ENCODE measurements at places on chromosomes 6 and 20.
A peak's percentile ranks its signal among the peaks of the same experiment; 100 is the strongest.

DNA sequence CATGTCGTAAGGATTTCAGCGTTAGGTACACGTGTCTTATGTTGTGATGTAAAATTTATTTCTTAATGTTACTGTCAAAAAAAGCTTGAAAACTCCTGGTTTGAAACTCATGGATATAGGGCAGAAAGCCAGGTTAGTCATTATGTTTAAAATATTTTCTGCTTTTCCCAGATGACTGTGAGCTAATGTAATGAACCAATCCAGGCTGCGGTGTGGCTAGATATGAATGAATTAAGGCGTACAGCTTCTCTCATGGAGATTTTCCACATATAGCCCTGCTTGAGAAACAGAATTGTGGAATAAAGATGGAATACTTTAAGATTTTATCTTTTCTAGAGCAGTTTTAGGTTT is 80.3 kb upstream of the STMND1 start:
- DNase-seq = no peak

DNA sequence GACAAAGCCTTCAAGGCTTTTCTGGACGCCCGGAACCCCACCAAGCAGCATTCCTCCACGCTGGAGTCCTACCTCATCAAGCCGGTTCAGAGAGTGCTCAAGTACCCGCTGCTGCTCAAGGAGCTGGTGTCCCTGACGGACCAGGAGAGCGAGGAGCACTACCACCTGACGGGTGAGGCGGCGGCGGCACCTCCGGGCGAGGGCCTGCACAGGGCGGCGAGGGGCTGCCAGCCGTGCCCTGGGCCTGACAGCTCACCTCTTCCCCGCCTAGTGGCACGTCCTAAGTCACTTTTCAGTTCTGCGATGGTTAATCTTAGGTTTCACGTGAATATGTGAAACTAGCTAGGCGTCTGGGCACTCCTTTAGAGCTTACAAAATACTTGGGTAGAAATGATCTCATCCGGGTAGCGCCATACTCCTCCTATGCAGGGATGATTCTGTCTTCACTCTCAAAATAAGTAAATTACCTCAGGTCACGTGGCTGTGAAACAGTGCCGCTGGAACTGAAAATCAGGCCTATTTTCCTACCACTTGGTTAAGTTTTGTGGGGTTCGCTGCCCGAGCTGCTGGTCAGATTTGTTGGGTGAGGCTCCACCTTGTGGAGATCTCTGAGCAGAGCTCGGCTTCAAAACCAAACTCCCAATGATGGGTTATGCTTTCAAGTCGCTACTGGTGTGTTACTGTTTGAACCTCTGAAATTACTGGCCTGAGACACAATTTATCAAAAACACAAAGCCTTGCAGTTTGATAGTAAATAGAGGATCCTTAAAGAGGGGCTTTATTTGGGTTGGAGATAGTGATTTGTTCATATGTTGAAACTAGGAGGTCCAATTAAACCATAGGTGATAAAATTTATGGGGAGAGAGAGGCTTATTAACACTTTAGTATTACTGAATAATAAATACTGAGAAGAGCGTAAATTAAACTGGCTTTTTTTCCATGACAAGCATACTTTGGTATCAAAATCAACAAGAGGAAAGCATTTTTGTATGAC is 15.5 kb upstream of the CLDN20 start:
- no peak for DNase-seq

- DNase-seq = peak; percentile 30
Measured at GRCh38 chr20:57628047-57628961, 8.1 kb upstream of the ZBP1 start.

DNA sequence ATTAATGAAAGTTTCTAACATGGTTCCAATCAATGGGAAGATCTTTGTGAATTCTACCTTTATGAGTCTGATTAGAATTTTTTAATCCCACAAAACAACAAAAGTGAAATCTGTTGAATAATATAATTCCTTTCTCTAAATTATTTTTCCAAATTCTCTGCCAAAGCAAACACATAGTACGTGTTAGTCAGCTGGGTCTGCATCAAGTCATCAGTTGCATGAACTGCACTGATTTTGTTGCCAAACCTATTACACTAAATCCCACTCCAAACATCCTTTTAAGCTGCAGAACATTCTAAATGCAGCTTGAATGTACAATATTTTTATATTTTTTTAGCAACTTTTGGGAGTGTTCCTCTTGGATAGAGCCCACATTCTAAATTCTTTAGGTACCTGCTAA is 199.0 kb upstream of the HSF2 start:
- DNase-seq = no peak

DNA sequence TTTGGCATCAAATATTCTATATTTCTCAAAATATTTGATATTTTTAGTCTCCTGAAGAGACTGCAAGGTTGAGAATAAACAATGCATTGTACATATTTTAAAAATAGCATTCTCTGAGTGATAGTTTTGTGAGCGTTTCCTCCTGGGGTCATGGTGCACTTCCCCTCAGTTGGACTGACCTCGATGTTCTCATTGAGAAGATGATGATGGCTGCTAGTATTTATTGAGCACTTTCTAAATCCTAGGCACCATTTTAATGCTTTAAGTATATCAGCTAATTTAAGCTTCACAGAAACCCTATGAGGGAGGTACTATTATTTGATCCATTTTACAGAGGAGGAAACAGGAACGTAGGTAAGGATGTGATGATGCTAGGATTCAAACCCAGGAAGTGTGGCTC is 18.2 kb downstream of the DSE start:
- DNase-seq = no peak

- DNase-seq = no peak
Measured at GRCh38 chr6:139119552-139119951, 15.3 kb upstream of the HECA start.

DNA sequence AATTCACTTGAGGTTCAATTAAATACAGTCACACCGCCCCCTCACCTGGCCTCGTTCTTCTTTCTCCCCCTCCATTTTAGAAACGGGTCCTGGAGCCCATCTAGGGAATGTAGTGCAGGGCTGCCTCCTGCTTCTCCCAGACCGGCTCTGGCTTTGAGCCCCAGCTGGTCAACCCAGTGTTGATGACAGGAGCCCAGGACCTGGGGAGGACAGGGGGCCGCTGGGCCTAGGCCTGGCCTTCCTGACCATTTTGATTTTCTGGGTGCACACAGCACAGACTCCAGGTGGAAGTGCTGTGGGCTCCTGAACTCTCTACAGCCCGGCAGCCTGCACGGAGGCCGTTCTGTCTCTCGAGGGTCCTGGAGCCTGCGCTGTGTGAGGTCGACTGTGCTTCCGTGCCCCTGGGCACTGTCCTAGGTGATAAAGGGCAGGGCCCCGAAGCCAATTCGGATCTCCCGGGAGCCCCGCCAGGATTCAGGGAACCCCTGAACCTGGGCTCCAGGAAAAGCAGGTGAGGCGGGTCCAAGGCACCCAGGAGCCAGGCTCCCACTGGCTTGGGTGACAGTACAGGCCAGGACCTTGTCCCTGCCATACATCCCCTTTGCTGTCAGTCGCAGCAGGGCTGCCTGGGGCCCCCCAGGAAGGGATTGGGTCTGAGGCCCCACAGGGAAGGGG is 23.3 kb downstream of the NPEPL1 start:
- no peak for DNase-seq

DNA sequence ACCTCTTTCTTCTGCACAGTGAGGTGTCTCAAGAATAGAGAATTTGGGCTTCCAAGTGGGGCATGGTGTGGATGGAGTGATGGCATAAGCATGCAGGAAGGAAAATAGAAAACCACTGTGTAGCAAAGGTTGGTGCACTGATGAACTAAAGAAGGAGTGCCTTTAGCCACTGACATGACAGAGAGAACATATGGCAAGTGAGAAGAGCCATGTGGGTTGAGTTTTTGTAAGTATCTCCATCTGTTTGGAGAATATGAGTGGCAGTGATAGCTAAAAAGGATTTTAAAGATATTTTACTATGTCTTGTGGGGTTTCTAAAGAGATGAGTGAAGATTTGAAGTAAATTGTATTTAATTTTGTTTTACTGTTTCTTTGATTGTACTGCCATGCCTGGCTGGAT is 160.5 kb upstream of the GRIK2 start:
- no peak for DNase-seq

GRCh38 chr6:122501475-122501874 is 29.9 kb upstream of the SERINC1 start:
- DNase-seq = no peak

GRCh38 chr6:6656287-6656686 is 67.8 kb downstream of the LY86 start:
- DNase-seq = no peak

DNA sequence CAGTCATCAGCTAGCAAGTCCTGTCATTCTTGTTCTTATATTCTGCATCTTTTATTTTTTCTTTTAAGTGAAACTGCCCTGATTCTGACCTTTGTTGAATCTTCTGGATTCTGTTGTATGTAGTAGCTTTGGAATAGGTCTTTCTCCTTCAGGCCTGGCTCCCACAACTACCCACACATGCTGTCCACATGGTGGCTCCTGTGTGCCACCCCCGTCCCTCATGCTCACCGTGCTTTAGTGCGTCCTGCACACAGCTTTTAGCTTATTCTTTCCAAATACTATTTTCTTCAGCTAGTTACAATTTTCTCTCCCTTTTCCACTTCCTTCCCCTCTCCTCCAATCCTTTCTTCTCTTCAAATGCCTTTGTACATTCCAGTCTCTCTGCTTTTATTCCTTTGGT is 61.8 kb downstream of the CTNNBL1 start:
- no peak for DNase-seq

DNA sequence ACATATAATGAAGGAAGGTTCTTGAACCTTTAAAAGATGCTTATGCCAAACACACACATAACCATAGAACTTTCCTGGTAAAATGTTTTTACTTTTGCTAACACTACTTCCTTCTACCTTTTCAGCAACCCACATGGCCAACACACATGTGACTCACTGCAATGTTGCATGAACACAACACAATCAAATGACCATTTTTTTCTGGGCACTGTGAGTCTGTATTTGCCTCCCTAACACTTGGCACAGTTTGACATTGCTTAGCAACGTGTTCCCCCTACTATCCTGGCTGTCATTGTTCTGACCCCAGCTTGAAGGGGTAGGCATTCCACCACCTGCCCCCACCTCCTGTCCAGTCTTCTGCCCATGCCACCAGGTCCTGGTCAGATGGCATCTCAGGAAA is 204.8 kb upstream of the PRND start:
- no peak for DNase-seq

DNA sequence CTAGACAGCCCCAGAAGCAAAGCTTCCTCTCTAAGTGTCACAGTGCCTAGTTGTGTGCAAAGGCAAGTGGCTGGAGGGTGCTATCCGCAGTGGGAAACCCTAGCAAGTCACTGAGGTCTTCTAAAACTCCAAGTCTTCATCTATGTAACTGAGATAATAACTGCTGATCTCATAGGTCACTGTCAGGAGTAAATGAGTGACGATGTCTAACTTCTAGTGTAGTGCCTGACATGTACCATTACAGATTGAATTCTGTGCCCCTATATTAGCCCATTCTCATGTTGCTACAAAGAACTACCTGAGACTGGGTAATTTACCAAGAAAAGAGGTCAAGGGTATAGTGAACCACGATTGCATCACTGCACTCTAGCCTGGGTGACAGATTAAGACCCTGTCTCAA is 253.5 kb upstream of the JARID2 start:
- DNase-seq = no peak

DNA sequence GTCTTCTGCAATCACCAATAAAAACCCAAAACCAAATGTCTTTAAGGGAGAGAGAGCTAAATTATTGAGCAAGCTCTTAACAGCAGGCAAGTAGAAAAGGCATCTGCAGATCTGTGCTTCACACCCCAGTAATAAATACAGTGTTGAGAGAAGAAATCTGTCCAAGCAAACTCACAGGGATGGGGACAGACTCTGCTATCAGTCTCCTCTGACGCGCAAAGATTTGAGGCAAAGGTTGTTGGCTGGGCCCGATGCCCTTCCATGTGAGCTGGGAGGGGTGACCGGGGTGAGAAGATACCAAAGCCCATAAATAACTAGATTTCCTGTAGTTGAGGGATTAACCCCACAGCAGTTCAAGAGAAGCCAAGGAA is 315.2 kb upstream of the SOX4 start:
- DNase-seq = no peak

- DNase-seq = no peak
Measured at GRCh38 chr6:132020138-132020581, 69.0 kb upstream of the CCN2 start.

DNA sequence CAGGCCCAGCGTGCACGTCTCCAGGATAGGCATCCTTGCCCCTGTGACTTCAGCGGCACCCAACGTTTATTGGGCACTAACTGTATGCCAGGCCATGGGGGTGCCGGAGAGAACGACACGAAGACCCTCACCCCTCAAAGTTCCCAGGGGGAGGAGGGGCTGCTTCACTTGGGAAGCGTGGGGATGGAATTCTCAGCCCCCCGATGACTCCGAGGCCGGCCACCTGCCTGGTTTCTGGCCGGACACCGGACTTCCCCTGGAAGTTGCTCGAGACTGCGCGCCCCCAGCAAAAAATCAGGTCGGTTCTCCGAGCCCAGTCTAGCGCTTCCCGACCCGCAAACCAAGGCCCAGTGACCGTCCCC is 275 bp upstream of the MAVS start:
- no peak for DNase-seq

DNA sequence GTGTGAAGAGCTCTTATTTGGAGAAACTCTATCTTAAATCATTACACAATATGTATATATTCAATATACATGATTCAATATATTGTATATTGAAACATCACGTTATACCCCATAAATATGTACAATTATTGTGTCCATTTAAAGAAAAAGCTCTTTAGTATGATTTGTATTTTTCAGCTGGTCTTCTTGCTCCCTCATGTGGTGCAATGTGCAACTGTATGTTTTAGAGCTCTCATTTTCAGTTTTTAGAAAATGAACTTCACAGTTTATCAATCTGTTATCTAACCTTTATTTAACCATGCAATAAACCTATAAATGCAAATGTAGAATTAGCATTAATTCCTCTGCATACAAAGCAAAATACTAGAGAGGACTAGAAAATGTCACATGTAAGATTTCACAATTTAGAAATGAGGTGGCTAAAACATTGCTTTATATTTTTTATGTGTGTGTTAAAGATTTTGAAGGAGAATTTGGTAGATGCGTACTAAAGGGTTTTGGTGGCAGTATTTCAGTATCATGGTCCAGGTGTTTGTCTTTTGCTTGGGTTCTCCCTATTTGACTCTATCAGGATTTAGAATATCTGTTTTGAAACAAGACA is 167.1 kb downstream of the PHF3 start:
- no peak for DNase-seq

DNA sequence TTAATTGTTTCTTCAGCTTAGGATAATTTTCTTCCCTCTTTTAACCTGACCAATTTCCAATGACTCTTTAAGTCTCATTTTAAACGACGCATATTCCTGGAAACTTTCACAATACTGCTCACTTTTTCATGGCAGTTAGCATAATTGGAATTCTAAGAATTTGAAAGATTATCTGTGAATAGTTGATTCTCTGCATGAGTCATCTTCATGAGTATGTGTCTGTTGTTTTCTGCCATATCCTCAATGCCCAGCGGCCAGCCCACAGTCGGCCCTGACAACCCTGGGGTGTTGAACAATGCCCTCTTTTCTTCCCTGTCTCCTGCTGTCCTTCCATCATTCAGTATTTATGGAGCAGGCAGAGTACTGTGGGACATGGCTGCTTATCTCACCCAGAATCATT is 554.2 kb downstream of the CDH26 start:
- DNase-seq = no peak
